ENCODE measurements at places on chromosomes 5 and 9. TPM values are rescaled to one million over a fixed set of nuclear protein-coding genes. Genes with fewer than 3 reads are reported as not detected.

Gene GHR
- polyA plus RNA-seq = 19.0 TPM

- DNase-seq = peak; percentile 89
Observed at GRCh38 chr9:33202552-33203201, 35.5 kb upstream of the B4GALT1 start.

Gene FAM13B
- 20.0 TPM for polyA plus RNA-seq

Gene DRD1
- 0.05 TPM for polyA plus RNA-seq

DNA sequence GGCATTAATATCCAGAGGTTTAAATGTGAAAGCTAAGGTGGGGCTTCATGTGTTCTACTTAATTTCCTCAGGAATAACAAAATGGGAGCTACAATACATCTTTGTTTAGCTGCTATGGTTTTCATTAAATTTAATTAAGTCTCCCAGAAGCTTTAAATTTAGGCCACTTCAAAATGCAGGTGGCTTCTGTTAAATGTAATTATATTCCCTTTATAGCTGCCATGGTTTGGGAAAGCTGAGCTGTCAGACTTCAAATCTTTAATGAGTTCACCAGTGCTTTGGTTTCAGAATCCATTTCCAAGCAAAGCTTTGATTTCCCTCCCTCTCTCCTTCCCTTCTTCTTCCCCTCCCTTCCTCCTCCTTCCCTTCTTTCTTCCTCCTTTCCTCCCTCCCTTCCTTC lies 58.4 kb upstream of the FAM170A start:
- DNase-seq = peak; percentile 5

DNA sequence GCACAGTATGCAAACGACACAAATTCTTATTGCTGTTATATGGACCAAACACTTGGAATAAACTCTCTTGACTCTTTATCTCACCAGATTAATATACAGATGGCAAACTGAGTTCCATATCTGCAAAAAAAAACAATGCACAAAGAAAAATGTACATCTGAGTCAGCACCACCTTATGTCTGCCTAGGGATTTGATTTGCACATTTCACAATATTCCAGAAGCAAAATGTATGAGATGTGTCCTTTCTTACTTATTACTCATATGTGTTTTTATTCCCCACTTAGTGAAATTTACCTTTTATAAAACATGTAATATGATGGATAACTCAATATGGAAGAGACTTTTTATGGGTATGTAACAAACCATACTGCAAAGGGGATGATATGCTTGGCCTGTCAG lies 236.9 kb downstream of the GLIS3 start:
- no peak for DNase-seq

- DNase-seq = peak; percentile 91
Observed at GRCh38 chr5:122076669-122077365, 1.2 kb downstream of the LOX start.

Gene OSMR
- polyA plus RNA-seq = 7.6 TPM

Gene CRHBP
- 0.57 TPM for polyA plus RNA-seq

Gene KIF24
- 6.8 TPM for polyA plus RNA-seq

GRCh38 chr9:126261584-126262356 lies 64.9 kb upstream of the MVB12B start:
- DNase-seq = no peak

GRCh38 chr5:156042726-156043125 lies 284.2 kb upstream of the SGCD start:
- DNase-seq = no peak
